Activated T-helper 1 cell treated with anti-CD3 and anti-CD28 coated beads, Interleukin-2, amount 50 U/mL, for 16 hours (primary cell): ENCODE measurements at places on chromosomes 7 and 10.

- DNase-seq: no peak
Measured at GRCh38 chr7:131124001-131124629, 203.6 kb upstream of the MKLN1 start.

DNA sequence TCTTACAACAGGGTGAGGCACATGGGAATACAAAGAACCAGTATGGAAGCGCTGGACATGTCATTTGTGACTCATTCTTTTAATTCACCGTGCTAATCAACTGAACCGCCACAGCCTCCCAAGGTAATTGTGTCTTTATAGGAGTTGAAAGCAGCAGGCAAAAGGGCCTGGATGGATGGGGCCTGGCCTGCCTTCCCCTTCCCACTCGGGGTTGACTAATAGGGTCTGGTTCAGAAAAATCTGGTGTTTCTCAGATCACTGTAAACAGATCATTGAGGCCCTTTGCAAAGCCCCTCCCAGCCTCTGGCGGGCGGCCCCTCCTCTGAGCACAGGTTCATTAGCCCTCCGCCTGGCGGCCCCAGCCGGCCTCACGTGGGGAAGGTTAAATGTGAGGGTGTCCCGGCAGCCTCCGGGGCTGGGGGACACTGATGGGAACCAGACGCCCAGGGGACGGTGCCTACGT is 100.8 kb downstream of the EBF3 start:
- no peak for DNase-seq

GRCh38 chr7:71775648-71776047 is 636.5 kb downstream of the CALN1 start:
- DNase-seq: no peak

DNA sequence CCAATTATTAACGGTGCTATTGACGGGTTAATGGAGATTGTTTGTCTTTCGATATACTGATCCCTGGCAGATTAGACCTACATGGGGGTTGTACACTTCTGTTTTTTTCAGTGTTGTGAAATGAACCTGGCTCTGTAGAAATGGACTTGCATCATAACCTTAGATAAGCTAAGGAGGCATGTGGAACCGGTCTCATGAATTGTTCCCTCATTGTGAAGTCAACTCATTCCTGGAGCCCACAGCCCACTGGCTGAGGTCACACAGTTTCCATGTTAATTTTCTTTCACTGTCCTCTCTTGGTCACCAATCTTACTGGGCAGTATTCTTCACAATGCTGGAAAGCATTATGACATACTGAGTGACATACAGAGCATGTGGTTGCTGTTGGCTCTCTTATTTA is 202.8 kb downstream of the BMPER start:
- DNase-seq: no peak

DNA sequence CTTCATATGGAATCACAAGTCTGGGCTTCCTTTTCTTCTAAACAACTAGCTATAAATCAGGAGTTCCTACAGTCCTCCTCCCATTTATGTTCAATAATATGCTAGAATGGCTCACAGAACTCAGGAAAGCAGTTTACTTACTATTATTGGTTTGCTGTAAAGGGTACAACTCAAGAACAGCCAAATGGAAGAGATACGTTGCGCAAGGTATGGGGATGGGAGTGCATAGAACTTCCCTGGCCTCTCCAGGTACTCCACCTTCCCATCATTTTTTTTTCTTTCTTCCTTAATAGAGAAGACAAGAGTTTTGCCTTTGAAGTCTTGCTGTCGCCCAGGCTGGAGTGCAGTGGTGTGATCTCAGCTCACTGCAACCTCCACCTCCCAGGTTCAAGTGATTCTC is 27.1 kb upstream of the SEMA4G start:
- no peak for DNase-seq

DNA sequence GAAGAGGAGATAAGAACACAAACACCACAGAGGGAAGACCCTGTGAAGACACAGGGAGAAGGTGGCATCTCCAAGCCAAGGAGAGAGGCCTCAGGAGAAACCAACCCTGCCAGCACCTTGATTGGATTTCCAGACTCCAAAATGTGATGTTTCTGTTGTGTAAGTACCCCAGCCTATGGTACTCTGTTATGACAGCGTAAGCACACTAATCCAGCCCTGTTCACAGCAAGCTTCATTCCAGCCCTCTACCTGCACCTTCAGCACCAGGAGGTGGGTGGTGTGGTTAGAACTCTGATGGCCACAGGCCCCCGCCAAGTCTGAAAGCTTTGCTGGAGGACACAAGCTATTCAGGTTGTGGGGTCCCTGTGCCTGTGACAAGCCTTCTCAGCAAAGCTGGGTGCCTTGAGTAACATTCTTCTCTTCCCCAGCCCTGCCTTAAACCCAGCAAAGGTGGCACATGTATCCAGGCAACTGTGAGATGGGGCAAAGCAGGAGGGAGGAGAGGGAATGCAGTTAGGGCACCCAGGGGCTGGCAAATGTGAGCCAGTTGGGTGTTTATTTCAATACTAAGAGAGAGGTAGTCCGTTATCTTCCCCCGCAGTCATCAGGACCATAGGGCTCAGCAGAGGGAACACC is 4.5 kb downstream of the VSTM4 start:
- DNase-seq: no peak

DNA sequence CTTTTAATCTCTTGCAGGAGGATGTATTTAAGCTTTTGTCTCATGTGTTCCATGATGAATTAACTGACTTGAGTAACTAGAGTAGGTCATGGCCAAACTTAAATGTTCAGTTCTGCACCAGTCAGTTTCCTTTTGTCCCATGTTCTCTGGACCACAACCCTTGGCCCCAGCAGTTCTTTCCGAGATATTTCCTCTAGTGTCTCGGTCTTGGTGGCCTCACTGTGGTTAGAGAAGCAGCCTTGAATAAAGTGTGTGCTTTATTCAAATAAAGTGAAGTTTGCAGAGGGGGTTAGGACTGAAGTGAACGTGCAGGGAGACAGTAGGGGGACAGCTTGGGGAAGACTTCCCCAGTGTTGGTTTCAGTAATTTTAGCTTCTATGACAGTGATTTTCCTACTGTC is 9.3 kb downstream of the ZNF212 start:
- no peak for DNase-seq

DNA sequence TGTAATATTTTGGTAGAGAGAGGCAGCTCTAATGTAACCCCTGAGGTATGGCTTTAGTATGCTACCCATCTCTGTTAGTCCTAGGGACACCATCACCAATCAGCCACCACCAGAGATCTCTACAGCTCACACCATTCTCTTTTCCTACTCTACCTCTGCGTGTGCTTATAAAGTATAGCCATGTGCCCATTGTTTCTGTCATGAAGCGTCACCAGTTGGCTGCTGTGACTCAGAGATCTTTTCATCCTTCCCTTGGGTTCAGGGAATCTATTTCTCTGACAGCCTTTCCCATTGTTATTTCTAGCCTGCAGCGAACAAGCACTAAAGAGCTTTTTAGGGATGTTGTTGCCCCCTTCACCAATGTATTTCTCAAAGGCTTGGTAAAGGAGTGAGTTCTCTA is 103.3 kb downstream of the TPST1 start:
- no peak for DNase-seq

DNA sequence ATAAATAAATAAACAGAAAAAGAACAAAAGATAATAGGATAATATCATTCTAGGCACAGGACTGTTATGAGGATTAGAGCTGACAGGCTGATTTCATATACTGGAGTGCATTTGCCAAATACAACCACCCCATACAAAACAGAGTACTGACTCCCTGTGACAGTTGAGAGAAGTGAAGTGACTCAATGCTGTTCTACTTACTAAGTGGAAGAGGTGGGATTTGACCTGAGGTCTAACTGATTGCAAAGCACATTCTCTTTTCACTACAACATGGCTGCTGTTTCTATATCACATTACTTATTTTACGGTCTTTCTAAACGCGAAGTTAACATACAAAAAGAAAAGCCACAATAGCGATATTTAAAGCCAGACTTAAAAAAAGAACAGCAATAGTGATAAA is 51.4 kb downstream of the ITGB1 start:
- DNase-seq: no peak

DNA sequence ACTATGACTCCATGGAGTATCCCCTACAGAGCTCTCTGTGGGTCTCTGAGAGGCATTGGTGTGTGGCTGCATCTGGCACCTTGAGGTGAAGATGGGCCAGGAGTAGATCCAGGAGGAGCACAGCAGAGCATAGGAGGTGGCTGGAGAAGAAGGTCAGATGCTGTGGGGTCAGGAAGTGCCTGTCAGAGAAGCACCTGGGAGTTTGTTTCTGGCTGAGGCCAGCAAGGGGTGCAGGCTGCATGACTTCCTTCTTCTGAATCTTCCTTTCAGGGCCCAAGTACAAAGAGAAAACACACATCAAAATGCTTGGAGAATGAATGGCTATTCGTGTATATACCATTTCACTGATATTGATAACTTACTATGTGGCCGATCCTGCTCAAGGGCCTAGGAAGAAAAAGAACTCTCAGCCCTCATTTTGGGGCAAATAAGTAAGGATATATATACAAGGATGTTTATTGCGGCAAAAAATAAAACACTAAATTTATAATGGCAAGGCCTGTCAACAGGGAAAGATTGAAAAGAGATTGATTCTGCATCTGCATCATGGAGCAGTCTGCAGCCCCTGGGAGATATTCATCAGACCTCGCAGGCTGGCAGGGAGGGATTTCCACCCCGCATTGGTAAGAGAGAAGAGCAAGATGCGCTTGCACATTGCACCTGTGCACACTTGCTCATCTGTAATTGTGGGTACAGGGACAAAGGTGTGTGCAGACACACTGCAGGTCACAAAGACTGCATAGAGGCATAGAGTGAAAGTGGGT is 39.2 kb downstream of the PTPRE start:
- DNase-seq: no peak

DNA sequence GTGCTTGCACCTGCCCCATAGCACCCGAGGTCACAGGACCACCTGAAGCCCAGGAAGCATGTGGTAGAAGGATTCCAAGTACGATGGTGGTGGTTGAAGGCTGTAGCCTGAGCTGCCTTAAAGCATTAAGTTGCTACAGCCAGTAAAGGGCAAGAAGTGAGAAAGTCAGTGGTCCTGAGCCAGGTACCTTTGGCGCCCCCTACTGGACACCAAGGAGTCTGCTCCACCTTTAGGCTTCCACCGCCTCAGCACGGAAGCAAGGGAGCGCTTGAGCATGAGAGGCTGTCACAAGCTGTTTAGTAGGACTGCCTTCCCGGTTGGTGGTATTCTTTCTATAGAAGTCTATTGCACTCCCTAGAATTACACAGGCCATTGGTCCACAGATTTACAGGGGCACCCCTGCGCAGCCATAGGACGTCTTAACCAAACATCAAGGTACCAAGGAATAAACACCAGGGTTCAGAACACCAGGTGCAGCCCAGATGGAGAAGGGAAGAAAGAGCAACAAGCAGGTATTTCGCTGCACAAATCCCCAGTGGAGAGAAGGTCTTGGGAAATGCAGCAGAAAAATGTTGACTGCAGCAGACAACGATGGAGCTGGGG is 2.2 kb downstream of the CRTAC1 start:
- DNase-seq: no peak

DNA sequence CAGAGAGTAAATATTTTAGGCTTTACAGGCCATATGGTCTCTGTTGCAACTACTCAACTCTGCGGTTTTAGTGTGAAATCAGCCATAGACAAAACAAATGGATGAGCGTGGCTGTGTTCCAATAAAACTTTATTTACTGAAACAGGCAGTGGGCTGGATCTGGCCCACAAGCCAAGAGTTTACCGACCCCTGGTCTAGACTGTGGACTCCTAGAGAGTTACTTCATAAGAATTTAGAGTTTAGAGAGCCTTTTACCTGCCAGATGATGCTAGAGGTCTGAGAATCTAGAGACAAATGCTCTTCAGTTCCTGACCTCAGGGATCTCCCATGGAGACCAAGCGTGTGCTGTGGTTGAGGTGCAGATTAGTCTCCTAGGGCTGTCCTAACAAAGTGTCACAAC is 174.8 kb downstream of the PTEN start:
- DNase-seq: no peak

GRCh38 chr7:50309721-50310120 is 5.2 kb downstream of the IKZF1 start:
- no peak for DNase-seq

DNA sequence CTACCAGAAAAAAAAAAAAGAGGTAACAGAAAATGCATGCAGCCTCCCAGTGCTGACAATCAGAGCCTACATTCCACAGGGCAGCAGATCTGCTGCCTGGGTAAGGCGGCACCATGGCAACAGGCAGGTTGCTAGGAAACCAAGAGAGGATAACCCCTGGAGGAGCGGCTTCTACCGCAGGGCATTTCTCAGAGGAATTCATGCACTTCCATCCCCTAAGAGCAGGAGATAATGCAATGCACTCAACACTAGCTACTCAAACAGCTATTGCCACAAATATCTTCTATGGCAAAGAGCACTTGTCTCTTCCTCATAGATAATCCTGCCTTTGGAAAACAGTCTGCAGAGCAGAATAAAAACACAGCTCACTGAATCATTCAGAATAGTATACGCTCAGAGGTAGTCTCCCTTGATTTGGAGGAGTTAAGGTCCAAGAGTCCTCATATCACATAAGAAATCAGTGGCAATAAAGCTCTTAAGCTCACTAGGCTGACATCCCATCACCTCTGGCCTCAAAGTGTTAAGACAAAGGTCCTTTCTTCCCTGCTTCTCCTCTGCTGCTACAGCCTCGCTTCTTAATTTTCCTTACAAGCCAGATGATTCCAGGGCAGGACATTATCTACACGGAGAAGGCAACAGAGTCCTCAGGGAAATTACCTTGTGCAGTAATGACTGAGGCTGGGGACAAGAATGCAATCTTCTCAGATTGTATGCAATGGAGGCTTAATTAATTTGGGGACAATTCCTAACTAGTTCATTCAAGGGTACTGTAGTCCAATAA is 10.7 kb downstream of the PSAP start:
- DNase-seq: no peak

- no peak for DNase-seq
Measured at GRCh38 chr7:49714182-49714581, 59.3 kb upstream of the VWC2 start.

DNA sequence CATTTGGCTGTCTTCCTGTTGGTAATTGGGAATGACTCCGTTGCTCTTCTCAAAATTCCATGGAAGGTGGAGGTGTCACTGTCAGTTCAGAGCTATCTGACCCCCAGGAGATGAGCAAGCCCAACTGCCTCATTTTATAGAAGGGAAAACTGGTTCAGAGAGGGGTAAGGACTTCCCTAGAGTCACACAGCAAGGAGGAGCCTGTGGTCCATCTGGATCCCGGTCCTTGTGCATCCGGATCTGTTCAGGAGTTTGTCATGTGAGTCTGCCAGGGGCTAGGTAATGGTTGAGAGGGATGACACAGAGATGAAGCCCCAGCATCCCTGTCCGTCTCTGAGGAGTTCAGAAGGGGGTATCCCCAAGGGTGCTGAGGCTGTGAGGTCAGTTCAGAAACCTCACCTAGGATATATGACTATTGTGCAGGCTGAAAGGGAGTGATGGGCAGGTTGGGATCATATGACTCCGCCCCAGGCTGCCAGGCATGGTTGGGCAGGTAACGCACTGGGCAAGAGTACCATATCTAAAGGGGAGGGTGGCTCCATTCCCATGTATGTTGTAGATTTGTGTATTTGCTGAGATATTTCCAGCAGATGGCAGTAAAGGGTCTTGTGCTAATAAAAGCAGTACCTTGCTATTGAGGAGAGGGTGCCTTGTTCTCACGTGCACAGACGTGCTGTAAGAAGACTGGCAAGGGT is 16.0 kb upstream of the SLC29A3 start:
- no peak for DNase-seq
